ENCODE measurements at places on chromosomes 11 and 22.

DNA sequence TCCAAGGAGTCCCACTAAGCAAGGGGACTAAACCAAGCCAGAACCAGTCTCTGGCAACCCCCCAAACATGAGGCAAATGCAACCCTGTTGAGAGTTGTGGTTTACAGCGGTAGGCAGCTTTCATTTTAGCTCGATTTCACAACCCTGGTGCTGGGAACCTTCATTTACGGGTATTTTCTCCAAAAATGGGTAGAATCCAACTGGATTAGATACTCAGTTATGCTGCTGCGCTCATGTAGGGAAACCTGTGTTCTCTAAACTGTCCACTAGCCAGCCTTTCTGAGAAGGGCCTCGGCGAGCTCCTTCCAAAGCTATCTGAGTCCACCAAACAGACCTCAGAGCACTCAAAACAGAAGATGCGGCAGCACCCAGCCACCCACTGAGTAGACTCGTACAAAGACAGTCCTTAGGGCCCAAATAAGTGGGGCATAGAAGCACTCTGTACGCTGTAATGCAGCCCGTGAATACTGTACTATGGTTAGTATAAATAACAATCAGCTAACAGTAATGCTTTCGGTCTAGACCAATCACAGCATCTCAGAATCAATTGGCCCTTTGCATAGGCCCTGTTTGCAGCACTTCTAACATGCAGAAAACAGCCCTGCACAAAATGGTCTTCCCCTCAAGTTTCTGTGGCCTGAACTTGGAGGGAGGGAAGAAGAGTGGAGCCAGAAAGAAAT lies 104.7 kb downstream of the ETS1 start:
- no peak for DNase-seq

DNA sequence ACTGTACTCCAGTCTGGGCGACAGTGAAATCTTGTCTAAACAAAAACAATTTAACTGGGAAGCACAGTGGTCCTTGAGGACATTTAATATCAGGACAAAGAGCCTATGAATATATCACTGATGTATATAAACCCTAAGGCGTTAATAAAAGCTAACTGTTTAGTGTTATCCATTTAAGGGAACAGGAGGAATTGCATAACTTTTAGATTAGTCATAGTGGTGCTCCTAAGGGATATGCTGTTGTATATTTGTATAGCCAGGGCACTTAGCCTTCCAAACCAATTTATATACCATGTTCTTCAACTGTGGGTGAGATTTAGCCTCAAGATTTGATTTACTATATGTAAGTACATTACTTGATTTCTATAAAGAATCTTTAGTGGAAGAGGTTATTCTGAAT lies 3.0 kb upstream of the CHEK1 start:
- no peak for DNase-seq

DNA sequence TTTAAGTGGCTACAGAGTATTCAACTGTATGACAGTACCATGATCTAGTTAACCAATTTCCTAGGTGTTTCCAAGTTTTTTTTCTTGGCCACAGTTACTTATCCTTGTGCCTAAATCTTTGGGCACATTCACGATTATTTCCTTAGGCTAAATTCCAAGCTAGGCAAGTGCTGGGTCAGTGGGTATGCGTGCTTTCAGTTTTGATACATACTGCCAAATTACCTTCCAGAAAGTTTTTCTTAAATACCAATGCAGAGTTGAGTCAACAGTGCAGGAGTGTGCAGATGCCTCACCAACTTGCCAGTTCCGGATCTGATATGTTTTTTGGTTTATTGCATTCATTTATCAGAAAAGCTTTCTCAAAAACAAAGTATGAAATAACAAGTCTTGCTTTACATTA lies 67.9 kb upstream of the OR4B1 start:
- DNase-seq: no peak

- no peak for DNase-seq
Observed at GRCh38 chr11:128936606-128937251, 5.9 kb downstream of the TP53AIP1 start.

DNA sequence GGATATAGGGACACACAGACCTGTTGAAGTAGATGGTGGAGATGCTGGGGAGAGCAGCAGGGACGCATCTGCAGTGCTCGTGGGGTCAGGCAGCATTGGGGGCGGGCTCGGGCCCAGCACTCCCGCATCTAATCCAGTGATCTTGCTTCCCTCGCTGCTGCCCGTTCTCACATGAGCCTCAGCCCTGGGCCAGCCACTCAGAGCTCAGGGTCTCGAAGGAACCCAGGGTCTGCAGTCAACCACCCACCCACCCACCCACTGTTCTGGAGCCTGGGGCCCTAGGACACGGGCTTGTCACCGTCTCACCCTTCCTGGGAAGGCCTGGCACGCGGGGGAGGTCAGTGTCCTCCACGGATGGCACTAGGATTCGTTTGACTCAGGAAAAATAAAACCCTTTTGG lies 406.0 kb downstream of the TBC1D22A start:
- no peak for DNase-seq

- no peak for DNase-seq
Observed at GRCh38 chr11:86067851-86068137, 1.1 kb downstream of the PICALM start.

DNA sequence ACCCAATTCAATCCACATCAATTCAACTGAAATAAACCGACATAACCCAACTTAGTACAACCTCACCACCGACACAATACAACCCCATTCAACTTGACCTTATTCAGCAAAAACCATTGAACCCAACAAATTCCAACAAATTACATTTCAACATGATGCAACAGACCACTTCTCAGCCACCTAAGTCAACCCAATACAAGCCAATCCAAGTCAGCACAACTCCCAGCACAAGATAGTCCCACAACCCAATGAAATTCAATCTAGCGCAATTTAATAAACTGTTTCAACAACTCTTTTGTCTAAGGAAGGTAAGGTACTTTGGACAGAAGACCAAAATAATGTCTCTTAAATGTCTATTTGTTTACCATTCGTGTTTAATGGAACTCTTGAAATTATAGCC lies 226.0 kb downstream of the MIAT start:
- DNase-seq: no peak

DNA sequence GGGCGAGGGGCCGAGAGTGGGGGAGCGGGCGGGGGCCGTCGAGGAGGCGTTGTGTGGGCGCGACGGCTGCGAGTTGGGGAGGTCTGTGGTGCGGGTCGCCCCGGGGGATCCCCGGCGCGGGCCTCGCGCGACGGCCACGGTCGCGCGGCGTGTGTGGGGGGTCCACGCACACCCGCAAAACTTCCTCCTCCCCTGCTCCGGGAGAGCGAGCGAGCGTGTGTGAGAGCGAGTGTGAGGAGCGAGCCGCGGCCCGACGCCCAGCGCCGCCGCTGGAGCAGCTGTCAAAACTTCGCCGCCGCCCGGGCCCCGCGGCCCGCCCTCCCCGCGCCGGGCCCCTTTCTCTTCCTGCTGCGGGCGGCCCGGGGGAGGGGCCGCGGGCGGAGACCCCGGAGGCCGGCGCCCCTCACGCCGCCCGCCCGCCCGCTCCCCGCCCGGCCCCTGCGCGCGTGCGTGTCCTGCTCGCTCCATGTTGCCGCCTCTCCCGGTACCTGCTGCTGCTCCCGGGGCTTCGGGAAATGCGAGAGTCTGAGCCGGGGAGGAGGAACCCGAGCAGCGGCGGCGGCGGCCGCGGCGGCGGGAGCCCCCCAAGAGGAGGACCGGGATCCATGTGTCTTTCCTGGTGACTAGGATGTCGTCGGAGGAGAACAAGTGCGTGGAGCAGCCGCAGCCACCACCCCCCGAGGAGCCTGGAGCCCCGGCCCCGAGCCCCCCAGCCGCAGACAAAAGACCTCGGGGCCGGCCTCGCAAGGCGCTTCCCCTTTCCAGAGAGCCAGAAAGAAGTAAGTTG lies 9.0 kb upstream of the CCT8L2 start:
- DNase-seq: no peak

DNA sequence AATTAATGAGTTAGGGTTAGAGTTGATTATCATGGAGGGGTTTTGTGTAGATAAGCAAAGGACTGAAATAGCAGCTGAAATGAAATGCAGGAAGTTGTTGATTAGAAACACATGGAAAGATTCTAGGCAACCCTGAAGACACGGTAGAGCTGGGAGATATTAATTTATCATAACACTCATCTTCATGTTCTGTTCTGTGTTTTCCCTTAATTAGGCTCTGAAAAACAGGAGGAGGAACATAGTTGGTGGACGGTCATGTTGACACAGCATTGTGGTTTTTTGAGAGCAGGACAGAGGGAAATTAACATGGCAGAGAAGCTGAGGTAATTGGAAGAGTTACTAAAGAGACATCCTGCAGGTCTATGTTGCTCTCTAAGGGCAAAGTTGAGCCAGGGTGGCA lies 138.8 kb upstream of the UBASH3B start:
- DNase-seq: no peak
